ENCODE measurements at places on chromosomes 1 and 21.

GRCh38 chr1:53127546-53127945 lies 14.9 kb downstream of the SLC1A7 start:
- DNase-seq, result no peak

DNA sequence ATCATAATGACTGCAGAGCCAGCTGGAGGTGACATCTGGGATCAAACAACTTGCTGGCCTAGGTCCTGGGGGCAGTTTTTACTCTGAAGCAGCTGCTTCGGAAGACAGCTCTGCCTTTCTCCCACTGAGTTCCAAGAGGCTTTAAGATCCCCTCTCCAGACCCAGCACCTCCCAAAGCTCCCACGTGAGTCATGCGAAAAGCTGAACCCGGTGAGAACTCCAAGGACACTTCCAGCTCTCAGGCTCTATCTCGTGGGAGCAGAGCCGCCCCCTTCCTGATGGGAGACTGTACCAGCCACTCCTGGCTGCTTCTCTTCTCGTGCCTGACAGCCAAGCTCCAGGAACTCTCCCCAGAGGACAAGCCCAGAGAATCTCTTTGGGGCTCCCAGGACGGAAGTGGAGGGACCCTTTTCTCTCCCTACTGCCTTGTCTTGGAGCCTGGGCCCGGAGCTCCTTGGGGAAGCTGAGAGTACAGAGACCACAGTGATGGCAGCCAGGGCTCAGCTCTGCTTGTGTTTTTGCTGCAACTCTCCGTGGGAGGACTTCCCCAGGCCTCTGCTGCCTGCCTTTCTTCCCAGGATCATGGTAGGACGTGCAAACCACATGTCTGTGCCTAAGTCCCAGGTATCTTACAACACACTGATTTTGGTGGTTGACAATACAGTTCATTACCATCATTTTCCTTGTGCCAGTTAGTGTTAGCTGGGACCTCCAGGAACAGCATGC lies 40.6 kb downstream of the STUM start:
- DNase-seq, result no peak

- DNase-seq, result no peak
Measured at GRCh38 chr1:152535774-152536173, 21.5 kb downstream of the CRCT1 start.

DNA sequence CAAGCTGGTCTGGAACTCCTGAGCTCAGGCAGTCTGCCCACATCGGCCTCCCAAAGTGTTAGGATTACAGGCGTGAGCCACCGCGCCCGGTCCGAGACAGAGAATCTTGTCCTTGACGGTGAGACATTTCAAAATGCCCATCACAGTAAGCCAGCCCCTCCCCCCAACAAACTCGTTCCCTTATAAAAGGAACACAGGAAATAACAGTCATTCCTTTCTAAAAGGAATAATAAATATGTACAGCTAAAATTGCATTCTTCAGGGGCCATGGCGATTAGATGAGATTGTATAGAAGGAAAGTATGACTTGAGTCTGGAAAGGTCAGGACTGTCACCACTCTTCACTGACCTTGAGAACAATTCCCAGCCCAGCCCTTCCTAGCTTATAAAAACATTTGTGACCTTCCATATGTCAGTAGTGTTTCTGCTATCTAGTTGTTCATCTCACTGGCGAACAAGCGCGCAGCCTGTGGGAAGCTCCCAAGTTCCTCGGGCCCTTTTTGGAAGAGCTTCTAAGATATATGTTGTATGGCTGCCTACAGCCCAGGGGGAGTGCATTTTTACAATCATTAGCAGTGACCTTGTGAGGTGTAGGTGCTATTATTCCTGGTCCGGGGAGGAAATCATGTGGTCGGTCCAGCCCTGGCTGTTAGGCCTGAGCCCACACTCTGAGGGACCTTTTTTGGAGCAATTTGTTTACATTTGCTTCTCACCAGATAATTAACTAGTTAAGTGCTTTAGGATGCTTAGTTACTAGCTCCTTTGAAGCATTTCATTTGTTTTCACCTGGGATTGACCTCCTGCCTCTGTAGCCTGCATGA lies 8.7 kb downstream of the SZRD1 start:
- no peak for DNase-seq

- DNase-seq, result no peak
Measured at GRCh38 chr1:237429252-237429651, 387.3 kb downstream of the RYR2 start.

- no peak for DNase-seq
Measured at GRCh38 chr1:105934806-105935205, 1121.7 kb upstream of the PRMT6 start.

- DNase-seq, result no peak
Measured at GRCh38 chr1:54475357-54475881, 69.2 kb upstream of the SSBP3 start.

GRCh38 chr1:114153261-114154145 lies at the start of gene SYT6:
TSS of gene SYT6 (minus strand) at chr1:114153869. CDS start at chr1:114153772, 97 bp downstream.
- DNase-seq, result no peak

DNA sequence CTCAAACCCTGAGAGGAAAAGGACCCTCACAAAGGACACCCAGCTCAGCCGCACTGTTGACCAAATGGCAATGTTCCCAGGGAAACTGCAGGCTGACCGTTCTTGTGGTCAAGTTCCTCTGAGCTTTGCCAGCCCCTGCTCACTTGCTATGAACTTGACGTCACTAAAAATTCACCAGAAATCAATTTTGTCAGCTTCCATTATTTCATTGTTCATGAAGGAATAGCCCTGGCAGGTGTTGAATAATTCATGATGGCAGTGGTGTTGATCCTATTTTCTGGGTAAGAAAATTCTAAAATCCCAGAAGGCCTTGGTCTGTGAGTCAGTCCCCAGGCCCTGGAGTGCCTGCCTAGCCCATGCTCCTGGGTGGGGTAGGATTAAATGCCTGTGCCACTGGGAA lies 318.9 kb downstream of the ZNF326 start:
- no peak for DNase-seq

DNA sequence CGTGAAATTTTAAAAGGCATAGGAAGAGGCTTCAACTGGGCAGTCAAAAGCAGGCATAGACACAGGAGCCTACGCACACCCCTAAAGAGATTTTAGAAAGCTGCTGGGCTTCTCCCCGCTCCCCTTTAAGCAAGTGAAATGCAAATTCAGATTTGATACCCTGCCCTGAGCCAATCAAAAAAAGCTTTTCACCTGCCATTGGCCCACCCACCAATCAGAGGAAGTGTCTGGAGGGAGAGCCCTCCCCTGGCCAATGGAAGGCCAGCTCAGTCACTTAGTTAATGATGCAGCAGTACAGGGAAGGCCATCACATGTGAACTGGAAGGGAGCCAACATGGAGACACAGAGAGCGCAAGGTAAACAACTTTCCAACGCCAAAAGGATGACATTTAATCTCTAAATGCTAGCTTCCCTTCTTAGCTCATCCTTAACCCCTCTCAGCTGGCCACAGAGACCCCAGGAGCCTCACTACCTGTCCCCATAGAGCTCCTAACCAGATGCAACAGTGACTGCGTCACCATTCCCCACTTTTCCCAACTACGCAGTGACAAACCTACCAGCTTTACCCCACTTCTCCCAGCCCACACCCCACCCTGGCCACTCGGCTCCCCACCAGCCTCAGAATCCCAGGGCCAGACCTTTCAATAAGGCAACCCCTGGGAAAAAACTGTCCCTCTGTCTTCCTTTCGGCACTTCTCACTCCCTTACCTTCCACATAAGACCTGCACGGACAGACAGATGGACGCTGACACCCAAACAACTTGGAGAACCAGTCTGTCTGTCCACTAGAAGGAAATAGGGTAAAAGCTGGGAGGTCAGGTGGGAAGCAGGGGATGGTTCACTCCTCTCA lies 71.0 kb downstream of the CD46 start:
- no peak for DNase-seq

DNA sequence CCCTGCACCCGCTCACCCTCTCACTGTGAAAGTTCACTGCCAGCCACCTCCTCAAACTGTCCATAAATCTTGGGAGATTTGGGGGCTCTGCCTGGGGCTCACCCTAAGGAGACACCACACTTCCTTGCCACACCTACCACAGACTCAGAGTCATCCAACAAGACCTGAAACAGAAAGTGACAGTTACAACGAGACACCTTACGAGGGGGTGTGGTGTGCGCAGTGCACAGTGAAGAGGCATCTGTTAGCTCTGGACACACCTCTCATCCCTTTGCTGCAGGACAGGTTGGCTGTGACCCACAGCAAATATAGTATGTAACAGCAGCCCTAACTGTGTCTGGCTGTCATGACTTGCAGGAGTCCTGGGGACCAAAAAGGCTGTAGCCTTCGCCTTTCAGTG lies 190.2 kb downstream of the NR5A2 start:
- DNase-seq, result no peak

DNA sequence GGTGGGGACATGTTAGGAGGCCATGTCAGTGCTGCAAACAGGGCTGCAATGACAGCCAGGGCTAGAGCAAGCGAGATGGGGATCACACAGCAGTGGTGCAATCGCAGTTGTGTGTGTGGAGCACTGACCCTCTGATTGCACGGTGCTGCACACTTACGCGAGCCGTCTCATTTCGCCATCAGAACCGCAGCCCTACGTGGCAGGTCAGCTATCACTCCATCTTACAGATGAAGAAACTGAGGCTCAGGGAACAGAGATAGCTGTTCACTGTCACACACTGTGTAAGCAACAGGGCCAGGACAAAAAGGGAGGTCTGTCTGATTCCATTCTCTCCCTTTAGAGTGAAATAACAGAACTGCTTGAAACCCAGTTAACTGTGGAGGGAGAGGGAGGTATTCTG lies 104.8 kb upstream of the SLC45A1 start:
- no peak for DNase-seq

GRCh38 chr1:228275430-228276173 lies 67.8 kb downstream of the OBSCN start:
- peak; percentile 76 for DNase-seq

- no peak for DNase-seq
Measured at GRCh38 chr1:206785182-206785765, 13.0 kb upstream of the IL10 start.

DNA sequence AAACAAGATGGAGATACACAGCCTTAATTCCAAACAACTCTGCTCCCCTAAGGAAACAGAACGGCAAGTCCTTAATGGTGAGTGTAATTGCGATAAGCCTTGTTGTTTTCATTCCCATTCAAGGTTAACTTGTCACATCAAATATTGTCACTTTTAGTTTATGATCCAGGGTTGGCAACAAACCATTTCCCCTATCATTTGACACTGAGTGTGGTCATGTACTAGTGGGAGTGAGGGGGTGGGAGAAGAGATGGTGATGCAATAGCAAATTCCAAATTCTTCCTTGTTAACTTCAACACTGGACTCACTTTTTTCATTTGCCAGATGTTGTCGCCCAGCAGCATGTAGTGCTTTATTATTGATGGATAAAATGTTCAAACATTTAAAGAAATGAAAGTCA lies 140.4 kb downstream of the ZNF326 start:
- no peak for DNase-seq

DNA sequence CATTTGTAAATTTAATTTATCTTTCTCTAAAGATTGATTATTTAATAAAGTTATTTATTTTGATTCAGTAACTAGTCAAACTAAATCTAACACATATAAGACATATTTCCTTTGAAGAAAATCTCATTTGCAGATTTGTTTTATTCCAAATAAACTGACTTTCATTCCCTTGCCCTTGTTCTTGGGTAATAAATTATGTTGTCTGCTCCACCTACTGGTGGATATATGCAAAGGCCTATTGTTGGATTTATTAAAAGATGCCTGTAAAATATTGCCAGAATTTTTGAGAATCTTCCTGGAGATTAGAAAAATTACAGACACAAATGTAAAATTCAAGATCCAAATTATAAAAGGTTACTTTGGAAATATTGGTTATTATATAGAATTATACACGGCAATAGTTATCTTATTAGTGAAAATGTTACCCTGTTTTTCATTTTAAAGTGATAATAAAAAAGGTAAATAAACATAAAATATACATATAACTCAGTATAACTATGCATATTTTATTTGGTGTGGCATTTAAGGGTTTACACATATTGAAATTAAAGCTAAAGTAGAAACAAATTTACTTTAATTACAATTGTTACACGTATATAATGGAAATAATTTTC lies 116.1 kb downstream of the SPATA17 start:
- no peak for DNase-seq

All from activated T-helper 1 cell treated with anti-CD3 and anti-CD28 coated beads, Interleukin-2, amount 50 U/mL, for 16 hours (primary cell).